ENCODE measurements at places on chromosomes 6 and 20. TPM values are rescaled to one million over a fixed set of nuclear protein-coding genes. Genes with fewer than 3 reads are reported as not detected.

- peaks cover 2% of the 10 kb centered on the region for H3K27me3 ChIP-seq
- H3K4me1 ChIP-seq: peaks cover 48% of the 10 kb centered on the region
These were observed 1.9 kb downstream of the EIF2S2 start for GRCh38 chr20:34110025-34110744.

- no peaks in the 10 kb centered on the region for H3K36me3 ChIP-seq
- H3K4me1 ChIP-seq: peaks cover 12% of the 10 kb centered on the region
- peaks cover 41% of the 10 kb centered on the region for H3K27me3 ChIP-seq
- DNase-seq: peak; percentile 86
- no peak overlapping the region for H3K27ac ChIP-seq
These were observed 25.6 kb upstream of the HLA-DQB1 start for GRCh38 chr6:32692019-32692418.

The DEFB114 gene
- not detected for total RNA-seq

The EPHA7 gene
- not detected for total RNA-seq

GRCh38 chr20:25269833-25270170 is 21.9 kb downstream of the PYGB start:
- H3K4me1 ChIP-seq: no peaks in the 10 kb centered on the region
- no peak overlapping the region for H3K27ac ChIP-seq
- H3K4me3 ChIP-seq: no peak overlapping the region
- peaks cover 22% of the 10 kb centered on the region for H3K36me3 ChIP-seq

- no peaks in the 10 kb centered on the region for H3K27me3 ChIP-seq
- DNase-seq: no peak
- H3K4me3 ChIP-seq: no peak overlapping the region
- H3K36me3 ChIP-seq: no peaks in the 10 kb centered on the region
- no peaks in the 10 kb centered on the region for H3K4me1 ChIP-seq
- no peak overlapping the region for H3K27ac ChIP-seq
These were observed 553.0 kb downstream of the CD109 start for GRCh38 chr6:74248966-74249365.

DNA sequence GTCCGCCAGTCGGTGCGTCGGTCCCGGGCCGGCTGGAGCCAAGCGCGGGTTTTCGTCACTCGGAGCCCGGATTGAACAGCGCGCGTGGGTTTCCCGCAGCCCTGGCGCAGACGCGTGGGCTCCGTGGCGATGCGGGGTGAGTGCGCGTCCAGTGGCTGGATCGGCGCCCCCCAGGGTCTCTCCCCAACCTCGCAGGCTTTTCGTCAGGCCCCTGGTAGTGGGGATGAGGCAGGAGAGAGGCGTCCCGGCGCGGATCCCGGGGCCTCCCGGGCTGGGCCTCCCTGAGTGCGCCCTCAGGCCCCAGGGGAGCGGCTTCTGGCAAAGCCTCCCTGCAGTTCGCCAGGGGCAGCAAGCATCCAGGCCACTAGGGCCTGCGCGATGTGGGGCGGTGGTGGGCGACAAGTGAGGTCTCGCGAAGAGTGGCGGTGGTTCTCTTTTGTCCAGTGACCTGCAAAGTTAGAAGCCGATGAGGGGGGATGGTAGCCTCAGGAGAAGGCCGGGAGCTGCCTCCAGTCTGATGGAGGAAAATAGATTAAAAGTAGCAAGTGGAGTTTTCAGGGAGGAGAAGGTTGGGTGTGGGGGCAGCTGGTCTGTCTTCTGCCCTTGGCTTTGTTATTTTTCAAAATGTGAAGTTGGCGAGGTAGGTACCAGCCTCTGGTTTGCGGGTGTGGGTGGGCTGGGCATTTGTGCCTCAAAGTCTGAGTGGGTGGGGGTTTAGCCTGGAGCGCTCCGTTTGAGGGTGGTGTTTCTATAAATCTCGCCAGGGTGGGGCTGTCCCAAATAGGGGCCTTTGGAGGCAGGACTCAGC is 1.6 kb downstream of the TOX2 start:
- H3K27ac ChIP-seq: peak overlapping the region; percentile 6
- H3K27me3 ChIP-seq: peaks cover 54% of the 10 kb centered on the region
- peaks cover 9% of the 10 kb centered on the region for H3K36me3 ChIP-seq
- H3K4me1 ChIP-seq: peaks cover 23% of the 10 kb centered on the region
- no peak for DNase-seq

DNA sequence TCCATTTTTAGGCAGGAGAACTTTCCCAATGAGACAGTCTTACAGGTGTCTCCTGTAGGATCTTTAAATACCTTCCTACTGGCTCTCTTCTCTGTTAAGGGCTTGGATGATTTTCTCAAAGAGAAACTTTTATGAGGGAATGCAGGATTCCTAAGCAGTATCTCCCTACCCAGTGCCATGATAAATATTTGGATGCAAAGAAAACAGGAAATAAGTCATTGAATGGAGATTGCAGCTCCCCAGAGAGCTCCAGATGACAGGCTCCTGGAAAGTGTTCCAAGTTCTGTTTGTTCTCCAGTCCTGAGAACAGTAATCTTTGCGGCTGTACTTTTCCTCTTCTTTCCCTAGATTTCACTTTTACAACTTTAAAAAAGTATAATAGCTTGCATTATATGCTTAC is 2.4 kb upstream of the SCGN start:
- no peak overlapping the region for H3K27ac ChIP-seq
- no peaks in the 10 kb centered on the region for H3K4me1 ChIP-seq
- H3K4me3 ChIP-seq: no peak overlapping the region
- H3K27me3 ChIP-seq: peaks cover 60% of the 10 kb centered on the region

DNA sequence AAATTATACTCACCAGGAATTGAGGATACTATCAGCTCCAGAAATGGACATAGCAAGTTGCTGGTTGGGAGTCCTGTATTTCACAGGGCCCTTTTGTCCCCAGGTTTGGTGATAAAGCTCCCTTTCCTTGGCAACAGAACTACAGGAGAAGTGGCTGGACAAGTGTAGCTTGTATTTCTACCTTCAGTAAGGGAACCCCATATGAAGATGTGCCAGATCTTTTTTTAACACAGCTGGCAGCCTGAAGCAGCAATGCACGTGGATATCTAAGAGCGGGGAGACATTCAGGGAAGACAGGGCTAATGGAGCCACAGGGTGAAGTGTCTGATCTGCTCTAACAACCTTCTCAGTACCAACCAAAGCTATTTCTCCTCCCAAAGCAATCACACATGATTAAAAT is 373.9 kb upstream of the ID4 start:
- no peak for DNase-seq
- H3K4me1 ChIP-seq: no peaks in the 10 kb centered on the region
- no peak overlapping the region for H3K4me3 ChIP-seq
- H3K27me3 ChIP-seq: no peaks in the 10 kb centered on the region

GRCh38 chr6:41814629-41815028 is 27.1 kb downstream of the TOMM6 start:
- no peaks in the 10 kb centered on the region for H3K4me1 ChIP-seq
- no peak for DNase-seq
- no peaks in the 10 kb centered on the region for H3K36me3 ChIP-seq
- H3K4me3 ChIP-seq: no peak overlapping the region
- H3K27me3 ChIP-seq: no peaks in the 10 kb centered on the region

All from activated CD4-positive, alpha-beta T cell treated with anti-CD3 and anti-CD28 coated beads, Interleukin-2, amount 10 ng/mL, durations not matched to agents 24 days and 14 days (primary cell).